ENCODE measurements at places on chromosomes 12 and 14.

DNA sequence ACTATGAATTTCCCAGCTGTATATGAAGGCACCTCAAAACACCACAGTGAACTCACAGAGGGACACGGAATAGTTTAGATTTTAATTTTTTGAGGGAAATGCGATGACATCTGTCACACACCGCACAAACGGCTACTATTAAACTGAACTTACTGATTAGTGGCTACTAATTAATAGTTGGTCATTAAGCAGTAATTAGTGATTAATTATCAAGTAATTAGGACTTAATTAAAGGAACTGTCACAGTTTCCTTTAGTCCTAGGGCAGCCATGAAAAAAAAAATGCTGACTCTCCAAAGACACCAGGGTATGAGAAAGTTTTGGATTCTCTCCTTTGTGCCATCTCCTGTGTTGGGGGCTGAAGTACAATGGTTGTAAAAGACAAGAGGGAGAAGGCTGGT, 2.9 kb downstream of the OAS1 start:
- DNase-seq: no peak

GRCh38 chr14:71242237-71242748, 335.0 kb downstream of the PCNX1 start:
- DNase-seq: no peak

DNA sequence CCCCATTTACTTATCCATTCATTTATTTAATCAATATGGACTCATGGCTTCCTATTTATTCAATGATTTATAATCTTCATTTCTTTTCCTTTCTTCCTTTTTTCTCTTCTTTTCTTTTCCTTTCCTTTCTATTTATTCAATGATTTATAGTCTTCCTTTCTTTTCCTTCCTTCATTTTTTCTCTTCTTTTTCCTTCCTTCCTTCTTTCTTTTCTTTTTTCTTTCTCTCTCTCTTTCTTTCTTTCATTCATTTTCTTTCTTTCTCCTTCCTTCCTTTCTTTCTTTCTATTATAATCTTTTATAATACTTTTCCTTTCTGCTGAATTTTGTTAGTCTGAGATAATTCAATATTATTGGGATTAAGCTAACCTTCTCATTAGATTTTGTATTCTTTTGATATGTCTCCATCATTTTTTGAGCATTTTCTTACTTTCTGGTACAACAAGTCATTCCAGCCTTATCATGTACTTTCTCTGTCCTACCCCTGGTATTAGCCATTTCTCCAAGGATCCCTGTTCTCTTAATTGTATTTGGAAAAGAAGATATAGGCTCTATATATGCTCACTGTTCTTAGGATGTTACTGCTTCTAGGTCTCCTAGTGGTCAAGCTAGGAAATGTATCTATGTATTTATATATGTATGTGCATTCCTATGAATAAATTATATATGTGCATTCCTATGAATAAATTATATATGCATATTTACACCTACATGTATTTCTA, 12.1 kb downstream of the LACRT start:
- no peak for DNase-seq

- no peak for DNase-seq
Observed at GRCh38 chr14:55458800-55459515, 18.5 kb upstream of the TBPL2 start.

DNA sequence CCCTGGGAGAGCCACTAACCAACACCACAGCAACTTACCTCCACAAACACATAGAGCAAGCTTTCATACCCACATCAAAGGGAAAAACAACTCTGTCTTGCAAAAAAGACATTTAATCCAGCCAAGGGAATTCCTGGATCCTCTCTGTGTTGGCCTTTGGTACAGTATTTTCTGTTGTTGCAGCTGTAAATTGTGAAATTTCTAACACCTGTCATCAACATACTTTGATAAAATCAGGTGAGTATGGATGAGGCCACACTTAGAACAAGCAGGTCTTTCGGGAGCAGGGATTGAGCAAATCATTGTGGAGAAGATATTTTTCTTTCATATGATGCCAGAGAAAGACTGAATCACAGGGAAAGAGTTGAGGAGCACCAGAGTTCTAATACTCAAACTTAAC, 89.3 kb downstream of the SPTSSA start:
- DNase-seq: no peak

GRCh38 chr12:22447223-22447622, 97.1 kb downstream of the C2CD5 start:
- DNase-seq: no peak

- no peak for DNase-seq
Observed at GRCh38 chr12:111170543-111170942, 198.4 kb downstream of the PHETA1 start.

- no peak for DNase-seq
Observed at GRCh38 chr12:95474660-95474958, 657 bp downstream of the METAP2 start.

- no peak for DNase-seq
Observed at GRCh38 chr12:92331383-92331782, 185.7 kb upstream of the BTG1 start.

All from stimulated activated CD4-positive, alpha-beta T cell treated with anti-CD3 and anti-CD28 coated beads, Interleukin-15, amount 100 ng/mL, for 1 hour (primary cell).